ENCODE measurements at places on chromosomes 5 and 9.
A peak's percentile ranks its signal among the peaks of the same experiment; 100 is the strongest.

- no peak for DNase-seq
Measured at GRCh38 chr9:93123561-93124283, 10.3 kb downstream of the NINJ1 start.

DNA sequence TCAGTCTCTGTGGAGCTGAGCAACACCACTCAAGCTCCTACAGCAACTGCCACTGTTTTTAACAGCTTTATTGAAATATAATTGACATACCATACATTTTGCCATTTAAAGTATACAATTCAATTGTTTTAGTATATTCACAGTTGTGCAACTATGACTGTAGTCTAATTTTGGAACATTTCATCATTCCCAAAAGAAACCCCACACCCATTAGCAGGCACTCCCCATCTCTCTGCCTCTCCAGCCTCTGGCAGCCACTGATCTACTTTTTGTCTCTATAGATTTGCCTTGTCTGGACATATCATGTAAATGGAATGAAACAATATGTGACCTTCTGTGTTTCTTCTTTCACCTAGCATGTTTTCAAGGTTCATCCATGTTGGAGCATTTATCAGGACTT, 43.5 kb downstream of the RUSC2 start:
- no peak for DNase-seq

DNA sequence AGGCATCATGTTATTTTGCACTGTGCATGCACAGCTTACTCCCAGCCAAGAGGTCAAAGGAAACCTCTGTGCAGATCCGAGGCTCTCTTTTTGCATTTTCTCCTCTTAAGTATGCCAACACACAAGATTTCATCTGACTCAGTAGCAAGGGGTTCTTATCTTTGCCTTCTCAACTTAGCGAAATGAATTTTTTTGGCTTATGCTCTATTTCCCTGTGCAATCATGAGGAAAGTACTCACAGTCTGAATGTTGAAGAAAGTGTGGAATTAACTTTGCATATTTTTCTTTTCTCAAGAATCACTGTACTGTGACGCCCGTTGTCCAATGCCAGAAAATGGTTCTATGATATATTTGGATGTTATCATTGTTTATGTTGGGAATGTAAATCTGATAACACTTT, 173.5 kb upstream of the FBXL7 start:
- DNase-seq: no peak

- DNase-seq: no peak
Measured at GRCh38 chr5:38821679-38822078, 24.1 kb upstream of the OSMR start.

DNA sequence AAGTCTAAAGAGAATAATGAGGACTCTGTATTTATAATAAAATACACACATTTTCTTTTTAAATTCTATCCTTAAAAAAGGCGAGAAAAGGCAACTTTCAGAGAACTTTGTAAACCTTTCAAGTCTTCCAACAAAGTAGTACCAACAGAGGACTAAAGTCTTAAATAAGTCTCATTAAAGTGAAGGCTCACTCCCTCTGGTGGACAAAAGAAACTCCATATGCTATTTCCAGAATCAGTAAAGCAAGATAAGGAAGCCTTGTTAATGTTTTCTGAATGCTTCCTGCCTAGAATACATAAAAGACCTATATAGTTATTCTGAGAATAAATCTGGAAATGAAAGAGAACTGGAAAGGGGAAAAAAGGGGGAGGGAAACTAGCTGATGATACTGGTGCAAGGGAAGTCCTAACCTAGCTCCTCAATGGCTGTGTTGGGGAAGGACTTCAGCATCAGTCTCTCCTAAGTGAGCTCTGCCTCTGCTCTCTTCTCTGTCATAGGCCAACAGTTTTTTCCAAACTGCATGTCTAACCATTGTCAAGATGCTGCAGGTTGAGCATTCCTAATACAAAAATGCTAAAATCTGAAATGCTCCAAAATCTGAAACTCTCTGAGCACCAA, 7.2 kb downstream of the HMGCS1 start:
- DNase-seq: no peak

DNA sequence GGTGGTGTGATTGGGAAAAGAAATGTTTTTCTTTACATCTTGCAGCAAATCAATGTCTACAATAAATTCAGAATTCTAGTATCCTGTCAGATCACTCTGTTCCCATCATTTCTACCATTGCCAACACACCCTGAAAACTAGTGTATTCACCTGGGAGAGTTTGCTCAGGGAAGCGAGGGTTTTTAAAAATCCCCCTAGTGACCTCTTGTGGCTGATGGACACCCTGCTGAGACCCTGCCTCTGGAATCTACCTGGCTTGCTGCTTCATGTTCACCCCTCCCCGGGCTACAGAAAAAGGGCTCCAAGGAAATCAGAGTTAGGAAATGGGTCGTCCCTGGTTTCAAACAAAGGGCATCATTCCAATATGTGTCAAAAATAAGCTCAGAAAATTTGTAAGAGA, 21.4 kb upstream of the ALDOB start:
- no peak for DNase-seq

- DNase-seq: no peak
Measured at GRCh38 chr9:7284117-7284516, 515.5 kb downstream of the DMAC1 start.

DNA sequence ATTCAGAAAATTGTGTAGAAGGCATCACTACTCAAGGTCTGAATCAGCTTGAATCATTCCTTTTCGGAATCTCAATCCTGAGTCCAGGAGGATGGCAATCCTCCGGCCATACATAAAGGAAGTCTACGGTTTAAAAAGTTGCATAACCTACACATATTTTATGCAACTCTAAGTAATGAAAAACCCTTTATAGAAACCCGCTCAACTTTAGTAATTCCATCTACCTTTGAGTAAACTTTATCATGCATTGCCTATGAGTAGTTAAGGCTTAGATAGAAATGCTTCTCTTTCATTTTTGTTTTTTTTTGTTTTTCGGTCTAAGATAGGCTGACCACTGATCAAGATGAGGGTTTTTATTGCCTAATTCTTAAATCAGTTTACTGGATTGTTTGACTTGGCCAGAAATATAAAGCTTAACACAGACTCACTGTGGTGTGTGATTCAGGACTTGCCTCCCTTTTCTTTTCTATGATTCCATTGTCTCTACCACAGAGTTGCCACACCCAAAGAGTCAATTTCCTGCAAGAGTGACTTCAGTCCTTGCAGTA, 85.0 kb downstream of the LURAP1L start:
- DNase-seq: no peak

- DNase-seq: peak; percentile 20
Measured at GRCh38 chr9:110427497-110428104, 89.9 kb upstream of the TXNDC8 start.

- DNase-seq: no peak
Measured at GRCh38 chr5:37248421-37248969, 681 bp downstream of the CPLANE1 start.

DNA sequence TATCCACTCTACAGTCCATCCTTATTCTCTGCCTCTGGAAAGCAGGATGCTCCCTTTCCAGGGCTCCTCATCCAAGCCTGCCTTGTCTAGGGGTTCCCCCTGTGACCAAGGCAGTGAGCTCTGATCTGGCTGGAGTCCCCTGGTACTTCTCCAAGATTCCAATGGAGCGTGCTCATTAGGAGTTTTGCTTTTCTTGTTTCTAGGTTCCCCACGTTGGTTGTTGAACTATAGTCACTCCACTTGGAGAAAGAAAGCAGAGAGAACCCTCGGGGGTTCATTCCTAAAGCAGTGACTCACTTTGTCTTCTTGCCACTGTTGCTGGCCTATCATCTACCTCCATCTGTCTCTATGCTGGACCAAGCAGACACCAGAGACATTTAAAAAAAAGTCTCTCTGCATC, 192.6 kb downstream of the TLE4 start:
- no peak for DNase-seq

DNA sequence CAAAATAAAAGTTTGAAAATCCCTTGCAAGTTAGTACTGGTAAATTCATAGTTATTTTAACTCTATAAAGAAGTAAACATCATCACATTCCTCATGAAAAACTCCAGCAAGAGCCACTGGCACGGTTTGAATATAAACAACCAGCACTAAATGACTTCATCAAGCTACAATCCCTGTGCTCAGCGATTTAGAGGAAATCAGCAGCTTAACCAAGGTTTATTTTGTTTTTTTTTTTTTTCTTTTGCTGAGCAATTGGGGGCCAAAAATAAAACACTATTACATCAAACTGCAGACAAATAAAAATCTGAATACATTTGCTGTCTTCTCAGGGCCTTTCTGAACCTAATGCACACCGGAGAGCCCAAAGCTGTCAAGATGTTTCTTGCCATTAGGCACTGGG, 106.2 kb upstream of the SLC24A2 start:
- DNase-seq: no peak

DNA sequence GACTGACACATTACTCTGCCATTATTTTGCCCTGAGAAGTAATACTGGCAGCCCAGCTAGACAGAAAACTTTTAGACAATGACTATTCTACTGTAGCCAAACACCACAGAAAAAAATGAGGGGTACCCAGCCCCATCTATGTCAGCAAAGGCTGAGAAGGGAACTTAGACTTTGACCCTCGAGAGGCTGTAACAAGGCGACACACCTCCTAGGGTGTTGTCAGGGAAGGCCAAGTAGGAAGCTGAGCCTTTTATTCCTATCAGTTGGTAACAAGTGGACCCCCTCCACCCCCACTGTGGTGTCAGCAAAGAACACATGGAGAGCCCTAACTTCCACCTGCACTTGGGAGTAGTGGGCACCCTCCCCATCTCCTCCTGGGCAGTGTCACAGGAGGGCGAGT, 55.6 kb downstream of the SPTLC1 start:
- DNase-seq: no peak

DNA sequence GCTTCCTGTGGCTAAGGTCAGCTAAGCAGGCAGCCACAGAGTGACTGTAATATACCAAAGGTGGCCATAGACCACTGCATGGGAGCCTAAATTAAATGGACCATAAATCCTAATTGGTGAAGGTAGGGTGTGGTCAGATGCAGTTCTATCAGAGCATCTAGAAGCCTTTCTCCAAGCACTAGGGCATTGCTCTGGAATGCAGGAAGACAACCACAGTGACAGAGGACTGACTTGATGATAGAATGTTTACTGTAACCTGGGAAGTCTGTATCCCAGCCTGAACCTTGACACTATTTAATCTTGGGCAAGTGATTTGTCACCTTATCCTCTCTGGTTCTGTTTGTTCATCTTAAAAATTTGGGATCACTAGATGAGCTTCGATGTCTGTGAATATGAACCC, 2.3 kb downstream of the FBXO38 start:
- no peak for DNase-seq

DNA sequence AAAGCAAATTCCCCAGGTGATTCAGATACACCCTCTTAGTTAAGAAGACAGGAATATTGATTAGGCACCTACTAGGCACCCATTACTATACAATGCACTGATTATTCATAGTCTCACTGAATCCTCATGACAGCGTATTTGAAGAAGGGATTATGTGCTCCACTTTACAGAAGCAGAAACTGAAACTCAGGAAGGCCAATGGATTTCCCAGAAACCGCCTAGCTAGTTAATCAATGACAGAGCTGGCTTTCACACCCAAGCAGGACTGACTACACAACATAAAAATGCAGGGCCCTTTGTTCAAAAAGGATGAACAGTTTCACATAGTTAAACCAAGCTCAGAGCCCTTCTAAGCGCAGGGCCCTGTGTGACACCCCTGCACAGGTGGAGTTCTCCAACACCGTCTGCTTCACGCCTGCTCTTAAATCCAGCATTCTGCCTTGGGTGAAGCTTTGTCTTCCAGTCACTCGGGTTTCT, 117.3 kb downstream of the TTLL11 start:
- DNase-seq: no peak

GRCh38 chr9:96557921-96558320, 61.7 kb downstream of the CDC14B start:
- DNase-seq: no peak

DNA sequence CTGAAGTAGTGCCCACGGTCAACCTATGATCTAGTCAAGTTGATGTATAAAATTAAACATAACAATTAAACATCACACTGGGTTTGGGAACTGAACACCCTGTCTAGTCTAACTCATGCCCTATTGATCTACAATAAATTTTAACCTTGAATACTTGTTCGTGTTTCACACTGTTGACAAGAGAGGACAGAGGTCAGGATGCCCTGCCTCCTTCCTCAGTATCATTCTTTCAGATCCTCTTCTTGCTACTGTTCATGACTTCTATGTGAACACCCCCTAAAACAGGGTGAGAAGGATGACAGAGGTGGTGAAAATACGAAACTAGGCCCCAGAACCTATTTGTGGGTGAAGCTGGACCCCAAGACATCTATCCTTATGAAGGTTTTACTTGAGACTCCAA, 8.1 kb upstream of the MAT2B start:
- DNase-seq: no peak

DNA sequence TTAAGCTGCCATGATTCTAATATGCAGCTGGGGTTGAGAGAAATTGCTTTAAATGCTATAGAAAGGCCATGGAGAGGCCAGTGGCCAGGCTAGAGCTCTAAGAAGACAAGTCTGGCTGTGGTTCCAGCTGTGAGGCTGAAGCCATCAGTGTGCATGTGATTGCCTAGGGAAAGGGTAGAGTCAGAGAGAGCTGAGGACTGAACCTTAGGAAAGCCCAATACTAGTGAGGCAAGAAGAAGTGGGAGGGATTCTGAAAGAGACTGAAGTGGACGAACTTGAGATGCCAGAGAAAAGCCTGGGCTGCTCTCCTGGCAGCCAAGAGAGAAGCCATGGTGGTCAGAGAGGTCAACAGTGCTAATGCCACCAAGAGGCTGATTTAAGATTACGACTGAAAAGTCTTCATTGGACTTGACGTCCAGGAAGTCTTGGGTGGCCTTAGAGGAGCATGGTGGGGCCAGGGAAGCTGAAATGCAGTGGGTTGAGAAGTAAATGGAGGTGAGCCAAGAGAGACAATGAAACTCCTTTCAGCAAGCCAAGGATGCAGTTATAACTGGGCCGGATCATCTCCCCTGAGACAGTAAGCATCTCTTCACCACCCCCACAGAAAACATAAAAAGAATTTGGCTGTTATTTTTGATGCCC, 133.2 kb downstream of the TMEM174 start:
- no peak for DNase-seq

GRCh38 chr5:134143431-134143830, 28.9 kb downstream of the TCF7 start:
- no peak for DNase-seq

DNA sequence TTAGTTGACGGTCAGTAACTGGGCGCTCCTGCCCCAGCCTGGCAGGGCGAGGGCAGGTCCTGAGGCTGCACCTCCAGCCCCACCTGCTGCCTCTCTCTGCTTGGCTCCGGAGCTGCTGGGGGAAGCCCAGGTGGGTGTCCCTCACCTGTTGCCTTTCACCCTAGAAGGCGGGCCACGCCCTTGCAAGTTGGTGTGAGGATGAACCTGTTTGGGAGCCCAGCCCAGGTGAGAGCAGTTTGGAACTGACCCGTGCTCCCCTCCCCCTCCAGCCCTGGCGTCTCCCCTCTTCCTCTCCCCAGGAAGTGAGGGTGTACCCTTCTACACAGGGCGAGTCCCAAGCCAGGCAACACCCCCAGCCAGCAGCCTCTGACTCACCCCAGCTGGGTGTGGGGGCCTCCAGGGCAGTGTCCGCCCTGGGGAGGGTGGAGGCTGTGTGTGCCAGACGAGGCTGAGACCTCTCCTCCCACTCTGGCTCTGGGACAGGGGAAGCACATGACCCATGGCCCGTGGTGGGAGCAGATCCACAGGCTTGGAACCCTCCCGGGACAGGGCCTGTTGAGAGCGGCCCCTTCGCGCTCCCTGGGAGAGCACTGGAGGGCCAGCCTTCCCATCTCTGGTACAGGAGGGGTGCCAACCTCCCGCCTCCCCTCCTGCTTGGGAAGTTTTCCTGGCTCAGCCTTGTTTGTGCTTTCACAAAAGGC, 10.4 kb downstream of the LRRC8A start:
- DNase-seq: peak; percentile 42
